ENCODE measurements at places on chromosomes 12 and 14.

DNA sequence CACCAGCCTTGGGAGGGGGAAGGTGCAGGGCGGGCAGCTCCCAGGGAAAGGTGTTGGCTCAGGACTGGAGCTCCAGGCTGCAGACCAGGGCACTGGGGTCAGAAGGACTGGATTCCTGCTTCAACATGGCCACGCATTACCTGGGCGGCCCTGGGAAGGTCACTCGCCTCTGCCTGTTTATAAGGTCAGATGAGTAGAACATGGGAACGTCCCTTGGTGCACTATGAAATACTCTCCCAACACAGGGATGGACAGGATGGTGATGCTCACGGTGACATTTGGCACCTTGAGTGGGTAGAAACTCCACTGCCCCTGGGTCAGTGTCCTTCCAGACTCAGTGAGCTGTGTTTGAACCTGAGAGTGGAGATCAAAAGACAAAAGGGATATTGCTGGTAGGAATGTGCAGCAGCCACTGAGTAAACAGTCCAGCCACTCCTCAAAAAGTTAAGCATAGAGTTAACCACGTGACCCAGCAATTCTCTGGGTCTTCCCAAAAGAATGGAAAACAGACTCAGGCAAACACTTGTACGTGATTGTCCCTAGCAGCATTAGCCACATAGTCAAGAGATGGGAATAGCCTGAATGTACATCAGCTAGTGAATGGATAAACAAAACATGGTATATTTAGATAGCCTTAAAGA lies 9.1 kb upstream of the BDKRB2 start:
- DNase-seq = no peak

DNA sequence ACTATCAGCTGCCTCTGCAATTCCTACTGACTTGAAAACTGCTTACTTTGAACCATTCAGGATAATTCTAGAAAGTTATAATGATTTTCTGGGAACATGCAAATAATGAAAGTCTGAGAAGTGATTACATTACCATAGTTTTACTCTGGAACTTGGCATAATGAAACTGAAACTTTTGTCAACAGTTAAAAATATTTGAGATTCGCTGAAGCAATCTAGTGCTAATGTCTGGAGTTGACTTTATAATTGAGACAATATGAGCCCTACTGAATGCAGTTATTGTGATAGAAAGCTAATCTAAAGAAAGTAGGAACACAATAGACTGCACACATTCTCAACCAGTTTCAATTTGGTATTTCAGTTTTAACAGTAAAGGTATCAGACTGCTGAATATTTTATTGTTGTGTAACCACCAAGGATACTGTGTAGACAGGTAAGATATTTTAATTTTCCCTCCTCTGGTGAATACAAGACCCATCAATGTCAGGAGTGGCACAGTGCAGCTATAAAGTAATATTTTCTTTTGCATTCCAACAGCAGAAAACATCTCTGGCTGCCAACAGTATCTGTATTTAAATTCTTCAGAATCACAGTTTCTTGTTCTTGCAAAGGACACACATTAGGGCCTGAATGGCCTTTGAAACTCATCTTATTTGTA lies 483.5 kb downstream of the ATP23 start:
- peak; percentile 34 for DNase-seq

DNA sequence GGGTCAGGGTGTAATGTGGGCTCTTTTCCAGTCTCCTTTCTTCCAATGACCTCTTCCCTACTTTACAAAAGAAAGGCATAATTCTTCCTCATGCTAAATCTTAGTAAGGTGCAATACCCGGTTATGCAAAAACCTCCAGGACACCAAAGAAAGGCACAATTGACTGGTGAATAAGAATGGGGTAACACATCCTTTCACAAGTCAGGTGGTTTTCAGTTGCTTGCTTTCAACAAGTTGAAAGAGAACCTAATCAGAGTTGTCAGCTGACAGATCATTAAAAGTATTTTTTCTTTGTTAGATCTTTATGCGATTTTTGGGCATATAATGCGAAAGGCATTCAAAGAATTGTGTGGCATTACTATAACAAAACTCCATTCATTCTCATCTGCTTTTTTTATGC lies 1.3 kb upstream of the AEBP2 start:
- DNase-seq = no peak

GRCh38 chr12:70078161-70078560 lies 165.1 kb upstream of the CNOT2 start:
- DNase-seq = no peak

GRCh38 chr12:77492536-77492935 lies 338.2 kb upstream of the NAV3 start:
- DNase-seq = no peak

DNA sequence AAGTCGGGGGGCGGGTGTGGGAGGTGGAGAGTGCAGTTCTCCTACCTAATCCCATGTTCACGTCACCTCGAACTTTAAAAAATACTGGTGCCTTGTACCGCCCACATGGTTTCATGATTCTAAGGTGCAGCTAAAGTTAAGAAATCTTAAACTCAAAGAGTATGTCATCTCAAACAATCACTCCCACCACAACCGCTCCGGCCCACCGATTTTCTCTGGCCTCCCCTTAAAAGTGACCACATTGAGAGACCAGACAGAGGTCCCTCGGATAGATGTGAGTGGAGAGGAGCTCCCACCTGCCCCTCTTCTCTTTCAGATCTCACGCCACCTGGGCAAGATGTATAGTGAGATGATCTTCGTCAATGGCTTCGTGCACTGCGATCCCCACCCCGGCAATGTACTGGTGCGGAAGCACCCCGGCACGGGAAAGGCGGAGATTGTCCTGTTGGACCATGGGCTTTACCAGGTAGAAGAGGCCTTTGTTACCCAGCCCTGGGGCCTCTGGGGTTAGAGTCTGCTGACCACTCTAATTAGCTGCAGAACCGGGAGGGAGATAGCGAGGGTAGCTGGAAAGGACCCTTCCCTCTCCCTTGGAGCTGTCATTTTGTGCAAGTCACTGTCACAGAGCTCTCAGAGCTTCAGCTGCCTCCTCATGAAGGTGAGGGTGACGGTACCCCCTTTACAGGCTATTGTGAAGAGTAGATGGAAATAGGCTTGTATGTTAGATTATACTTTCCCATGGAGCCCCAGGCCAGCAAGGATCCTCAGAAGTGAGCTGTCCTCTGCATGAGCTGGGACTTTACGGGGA lies 124.4 kb downstream of the ADCK1 start:
- no peak for DNase-seq

DNA sequence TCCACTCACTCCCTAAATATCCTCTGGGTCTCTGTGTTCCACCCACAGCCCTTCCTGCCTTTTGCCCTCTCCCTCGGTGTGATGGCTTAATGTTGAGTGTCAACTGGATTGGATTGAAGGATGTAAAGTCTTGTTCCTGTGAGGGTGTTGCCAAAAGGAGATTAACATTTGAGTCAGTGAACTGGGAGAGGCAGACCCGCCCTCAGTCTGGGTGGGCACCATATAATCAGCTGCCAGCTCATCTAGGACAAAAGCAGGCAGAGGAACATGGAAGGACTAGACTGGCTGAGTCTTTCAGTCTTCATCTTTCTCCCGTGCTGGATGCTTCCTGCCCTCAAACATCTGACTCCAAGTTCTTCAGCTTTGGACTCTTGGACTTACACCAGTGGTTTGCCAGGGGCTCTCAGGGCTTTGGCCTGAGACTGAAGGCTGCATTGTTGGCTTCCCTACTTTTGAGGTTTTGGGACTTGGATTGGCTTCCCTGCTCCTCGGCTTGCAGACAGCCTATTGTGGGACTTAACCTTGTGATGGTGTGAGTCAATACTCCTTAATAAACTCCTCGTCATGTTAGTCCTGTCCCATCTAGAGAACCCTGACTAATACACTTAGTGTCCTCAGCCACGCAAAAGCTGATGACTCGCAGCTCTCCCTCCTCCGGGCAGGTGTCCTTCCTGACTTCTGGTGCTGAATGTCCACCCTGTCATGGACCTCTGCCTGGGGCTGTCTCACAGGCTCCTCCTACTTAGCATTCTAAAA lies 5.9 kb downstream of the DGLUCY start:
- DNase-seq = peak; percentile 60

- no peak for DNase-seq
Measured at GRCh38 chr12:16119618-16120415, 157.7 kb downstream of the SLC15A5 start.

GRCh38 chr12:26514364-26514763 lies 318.6 kb downstream of the ITPR2 start:
- DNase-seq = peak; percentile 18

DNA sequence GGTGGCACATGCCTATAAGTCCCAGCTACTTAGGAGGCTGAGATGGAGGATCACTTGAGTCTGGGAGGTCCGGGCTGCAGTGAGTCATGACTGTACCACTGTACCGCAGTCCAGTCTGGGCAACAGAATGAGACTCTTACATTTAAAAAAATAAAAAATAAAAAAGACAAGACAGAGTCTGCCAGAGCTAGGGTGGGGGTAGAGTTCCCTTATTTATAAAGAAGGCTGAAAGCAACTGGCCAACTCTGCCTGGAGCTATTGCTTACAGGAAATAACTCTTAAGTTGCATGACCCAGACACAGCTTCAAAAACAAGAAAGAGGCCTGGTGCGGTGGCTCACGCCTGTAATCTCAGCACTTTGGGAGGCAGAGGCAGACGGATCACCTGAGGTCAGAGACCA lies 31.5 kb downstream of the NUMB start:
- DNase-seq = peak; percentile 34

GRCh38 chr12:115364921-115365320 lies 680.9 kb upstream of the TBX3 start:
- no peak for DNase-seq

DNA sequence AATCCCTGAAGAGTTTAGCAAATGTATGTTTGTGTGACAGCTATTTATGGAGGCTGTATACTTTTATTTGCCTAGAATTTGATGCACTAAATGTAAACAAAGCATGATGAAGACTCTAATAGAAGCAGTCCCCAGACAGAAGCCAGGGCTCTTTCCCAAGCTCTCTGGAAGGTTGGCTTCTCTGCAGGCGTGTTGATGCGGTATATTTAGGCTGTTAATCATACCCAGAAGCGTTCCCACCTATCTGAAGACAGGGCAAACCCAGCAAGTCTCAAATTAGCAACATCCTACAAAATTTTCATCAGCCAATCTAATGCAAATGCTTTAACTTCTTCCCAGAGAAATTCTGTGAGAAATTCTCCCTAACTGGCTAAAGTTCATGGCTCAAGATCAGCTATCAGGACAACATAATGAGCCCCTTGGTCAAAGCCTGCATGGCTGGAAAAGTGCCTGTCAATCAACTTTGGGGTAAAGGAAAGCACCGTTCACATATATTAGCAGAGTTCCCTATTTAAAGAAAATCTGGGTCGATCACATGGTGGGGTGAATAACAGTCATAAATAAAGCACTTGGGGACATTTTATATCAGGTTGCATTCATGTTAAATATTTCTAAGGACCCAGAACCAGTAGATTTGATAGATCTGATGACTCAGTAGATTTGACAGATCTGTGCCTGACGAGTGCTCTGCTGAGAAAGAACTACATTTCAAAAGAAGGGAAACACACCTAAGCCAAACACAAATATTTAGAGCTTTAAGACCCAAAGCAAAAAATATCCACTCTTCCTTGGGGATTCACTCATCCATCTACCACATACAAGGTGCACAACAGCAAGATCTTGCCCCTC lies 46.6 kb downstream of the KSR2 start:
- DNase-seq = no peak

DNA sequence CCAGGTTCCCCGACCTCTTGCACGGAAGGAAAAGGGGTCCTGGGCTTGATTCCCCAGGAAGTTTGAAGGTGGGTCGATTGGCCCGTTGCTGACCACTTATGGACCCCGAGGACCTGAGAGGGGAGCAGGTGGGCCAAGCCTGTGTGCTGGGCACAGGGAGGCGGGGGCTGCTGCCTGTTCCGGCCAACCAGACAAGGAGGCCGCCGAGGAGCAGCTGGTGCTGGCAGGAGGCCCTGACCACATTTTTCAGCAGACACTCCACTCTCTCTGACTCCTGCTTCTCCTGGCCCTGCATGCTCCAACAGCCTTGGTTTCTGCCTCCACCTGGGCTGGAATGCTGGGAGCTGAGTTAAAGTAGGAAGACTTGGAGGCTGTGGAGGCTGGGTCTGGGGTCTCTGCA lies 42.8 kb downstream of the NOS1 start:
- no peak for DNase-seq

GRCh38 chr12:33472299-33472698 lies 32.7 kb upstream of the SYT10 start:
- DNase-seq = no peak

GRCh38 chr12:89349814-89350213 lies 2.5 kb downstream of the DUSP6 start:
- DNase-seq = peak; percentile 71

DNA sequence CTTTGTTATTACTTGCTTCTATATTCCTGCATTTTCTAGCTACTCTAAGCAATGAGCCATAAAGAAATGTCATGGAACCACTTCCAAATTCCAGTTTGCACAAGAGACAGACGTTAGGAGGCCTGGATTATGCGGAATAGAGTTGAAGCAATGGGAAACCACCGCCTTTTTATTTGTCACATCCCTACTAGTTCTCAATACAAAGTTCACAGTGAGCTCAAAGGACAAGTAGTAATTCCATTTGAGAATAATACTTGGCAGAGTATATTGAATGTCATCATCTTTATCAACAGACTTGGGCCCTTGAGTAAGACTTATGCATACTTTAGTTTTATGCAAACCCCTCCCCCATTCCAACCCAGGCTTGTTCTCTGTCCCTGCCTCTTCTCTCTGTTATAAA lies 3.7 kb upstream of the SLC15A5 start:
- DNase-seq = peak; percentile 27

All from fibroblast of lung (primary cell).